ENCODE measurements at places on chromosomes 13 and 19.

DNA sequence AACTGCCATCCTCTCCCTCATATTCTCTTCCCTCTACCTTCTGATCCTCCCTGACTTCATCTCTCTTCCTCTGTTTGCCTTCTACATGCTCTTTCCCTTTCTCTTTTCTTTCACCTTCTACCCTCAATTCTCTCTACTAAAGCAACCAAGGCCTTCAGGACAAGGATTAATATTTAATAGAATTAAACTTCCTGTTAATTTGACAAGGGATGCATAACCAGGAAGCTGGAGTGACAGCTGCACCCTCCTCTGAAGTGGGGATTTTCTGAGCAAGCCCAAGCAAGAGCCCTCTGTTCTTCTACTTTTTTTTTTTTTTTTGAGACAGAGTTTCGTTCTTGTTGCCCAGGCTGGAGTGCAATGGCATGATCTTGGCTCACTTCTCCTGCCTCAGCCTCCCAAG is 63.4 kb upstream of the MED4 start:
- DNase-seq: no peak

DNA sequence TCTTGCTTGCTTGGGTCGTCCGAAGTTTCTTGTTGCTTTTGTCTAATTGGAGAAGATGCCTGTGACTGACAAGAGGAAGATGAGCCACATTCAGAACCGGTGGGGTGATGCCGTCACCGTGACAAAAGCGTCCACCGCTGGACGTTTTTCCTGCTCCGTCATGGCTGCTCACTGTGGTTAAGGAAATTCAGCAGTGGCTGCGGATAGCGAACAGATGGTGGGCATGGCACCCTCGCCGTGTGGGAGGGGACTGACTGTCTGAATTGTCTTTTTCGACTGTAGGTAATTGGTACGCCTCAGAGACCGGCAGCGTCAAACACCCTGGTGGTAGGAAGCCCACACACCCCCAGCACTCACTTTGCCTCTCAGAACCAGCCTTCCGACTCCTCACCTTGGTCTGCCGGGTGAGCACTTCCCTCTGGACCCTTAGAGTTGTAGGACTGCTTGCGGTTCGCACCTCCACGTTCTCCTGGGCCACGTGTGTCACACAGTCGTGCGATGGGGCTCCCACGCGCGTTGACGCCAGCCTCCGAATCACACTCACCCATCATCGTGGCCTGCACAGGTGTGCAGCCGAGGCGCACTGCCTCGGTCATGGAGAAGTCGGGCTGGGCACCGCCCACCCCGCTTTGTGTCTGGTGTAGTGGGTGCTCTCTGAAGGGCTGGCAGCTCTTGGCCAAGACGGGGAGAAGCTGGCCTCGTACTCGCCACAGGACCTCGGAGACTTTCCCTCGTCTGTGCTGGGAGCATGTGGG is 26.5 kb downstream of the ATP4B start:
- no peak for DNase-seq

DNA sequence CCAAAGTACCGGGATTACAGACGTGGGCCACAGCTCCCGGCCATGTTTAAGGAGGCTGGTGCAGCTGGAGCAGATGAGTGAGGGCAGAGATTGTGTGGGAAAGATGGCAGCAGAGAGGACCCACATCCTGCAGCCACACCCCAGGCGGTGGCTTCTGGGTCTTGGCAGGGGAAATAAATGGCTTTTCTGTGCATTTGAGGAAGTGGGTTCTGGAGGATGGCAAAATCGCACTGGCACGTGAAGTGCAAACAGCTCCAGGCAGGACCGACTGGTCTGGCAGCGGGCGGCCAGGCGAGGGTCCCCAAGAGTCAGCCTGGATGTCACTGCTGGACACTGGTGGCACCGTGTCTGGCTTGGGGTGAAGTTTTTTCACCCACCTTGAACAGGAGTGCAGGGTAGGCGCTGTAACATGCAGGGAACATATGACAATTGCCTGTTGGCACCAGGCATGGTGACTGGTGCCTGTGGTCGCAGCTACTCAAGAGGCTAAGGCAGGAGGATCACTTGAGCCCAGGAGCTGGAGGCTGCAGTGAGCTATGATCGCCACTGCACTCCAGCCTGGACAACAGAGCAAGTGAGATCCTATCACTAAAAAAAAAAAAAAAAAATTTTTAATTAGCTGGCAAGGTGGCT is 8.4 kb downstream of the B3GNT3 start:
- DNase-seq: no peak

GRCh38 chr19:40521276-40521675 is 54.5 kb downstream of the SPTBN4 start:
- no peak for DNase-seq

- DNase-seq: no peak
Observed at GRCh38 chr13:62193919-62194318, 778.3 kb upstream of the PCDH20 start.

- DNase-seq: no peak
Observed at GRCh38 chr13:73397496-73398305, 338.9 kb downstream of the KLF5 start.

- no peak for DNase-seq
Observed at GRCh38 chr19:41095703-41096102, 7.5 kb downstream of the CYP2A13 start.

DNA sequence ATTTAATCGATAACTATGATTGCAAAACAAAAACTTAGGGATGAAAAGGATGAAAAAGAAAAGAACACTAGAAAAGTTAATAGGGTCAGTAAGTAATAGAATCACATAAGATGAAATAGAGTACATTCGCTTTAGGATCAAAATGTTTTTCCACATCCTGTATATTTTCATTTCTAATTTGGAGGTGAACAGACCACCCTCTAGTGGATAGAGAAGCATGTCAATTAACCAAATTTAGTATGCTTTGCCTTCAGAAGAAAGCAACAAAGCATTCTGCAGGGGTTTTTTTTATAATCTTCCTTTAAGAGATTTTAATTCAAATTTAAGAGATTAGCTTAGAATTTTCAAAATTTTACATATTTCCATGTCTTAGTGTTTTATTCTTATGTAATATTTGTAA is 611.0 kb upstream of the SGCG start:
- no peak for DNase-seq

DNA sequence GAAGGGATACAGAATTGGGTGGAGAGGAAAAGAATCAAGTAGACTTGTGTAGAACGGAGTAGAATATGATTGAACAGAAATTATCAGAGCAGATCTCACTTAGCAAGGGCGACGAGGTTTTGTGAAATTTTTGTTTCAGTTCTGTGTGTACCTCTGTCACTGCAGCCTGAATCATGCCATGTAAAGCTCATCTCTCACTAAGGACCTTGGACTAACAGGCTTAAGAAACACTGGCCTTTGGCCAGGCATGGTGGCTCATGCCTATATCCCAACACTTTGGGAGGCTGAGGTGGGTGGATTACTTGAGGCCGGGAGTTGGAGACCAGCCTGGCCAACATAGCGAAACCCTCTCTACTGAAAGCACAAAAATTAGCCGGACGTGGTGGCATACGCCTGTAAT is 62.6 kb downstream of the MYH14 start:
- no peak for DNase-seq

DNA sequence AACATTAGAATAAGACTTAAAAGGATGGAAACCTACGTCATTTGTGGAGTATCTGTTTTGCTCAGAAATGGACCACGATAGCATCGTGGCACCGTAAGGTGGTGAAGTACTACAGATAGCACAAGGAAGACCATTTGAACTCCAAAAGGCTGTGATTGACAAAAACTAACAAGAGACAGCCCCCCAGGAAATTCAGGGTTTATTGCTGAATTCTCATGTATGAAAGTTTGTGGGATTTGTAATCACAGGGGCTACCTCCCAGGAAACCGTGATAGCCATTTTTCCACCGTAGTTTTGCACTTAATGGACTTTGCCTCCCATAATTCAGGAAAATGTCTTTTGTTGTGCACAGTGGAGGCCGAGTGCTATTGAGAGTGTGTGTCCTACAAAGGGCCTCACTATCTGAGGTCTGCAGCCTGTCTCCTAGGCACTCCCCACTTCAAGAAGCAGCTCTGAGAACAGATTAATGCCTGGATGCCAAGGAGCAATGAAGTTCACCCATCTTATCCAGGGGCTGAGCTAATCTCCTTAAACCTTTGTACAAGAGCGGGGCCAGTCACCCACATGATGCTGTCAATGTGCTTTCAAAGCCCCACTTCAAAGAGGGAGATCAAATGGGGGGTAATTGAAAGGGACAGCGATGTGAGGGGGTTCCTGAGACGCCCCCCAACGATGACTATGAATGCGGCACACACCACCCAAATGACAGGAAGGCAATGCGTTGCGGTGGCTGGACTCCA is 182.6 kb downstream of the COL4A1 start:
- DNase-seq: no peak
